ENCODE measurements at places on chromosomes 13 and 19.

DNA sequence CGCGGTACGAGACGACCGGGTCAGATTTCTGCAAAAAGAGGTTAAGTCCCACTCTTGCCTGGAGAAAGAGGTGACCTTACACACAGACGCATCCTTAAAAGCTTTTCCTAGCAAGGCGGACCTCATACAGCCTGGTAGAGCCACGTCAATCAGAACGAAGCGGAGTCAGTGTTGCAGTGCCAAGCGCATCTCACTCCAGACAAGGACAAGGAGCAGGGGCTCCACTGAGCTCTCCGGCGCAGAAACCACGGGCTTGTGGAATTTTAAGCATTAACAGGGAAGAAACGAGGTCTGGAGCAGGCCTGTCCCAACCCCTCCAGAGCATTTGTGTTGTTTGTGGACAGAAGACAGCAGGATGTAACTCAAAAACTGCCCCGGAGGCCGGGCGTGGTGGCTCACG lies 7.1 kb downstream of the EEF2 start:
- no peak for DNase-seq

DNA sequence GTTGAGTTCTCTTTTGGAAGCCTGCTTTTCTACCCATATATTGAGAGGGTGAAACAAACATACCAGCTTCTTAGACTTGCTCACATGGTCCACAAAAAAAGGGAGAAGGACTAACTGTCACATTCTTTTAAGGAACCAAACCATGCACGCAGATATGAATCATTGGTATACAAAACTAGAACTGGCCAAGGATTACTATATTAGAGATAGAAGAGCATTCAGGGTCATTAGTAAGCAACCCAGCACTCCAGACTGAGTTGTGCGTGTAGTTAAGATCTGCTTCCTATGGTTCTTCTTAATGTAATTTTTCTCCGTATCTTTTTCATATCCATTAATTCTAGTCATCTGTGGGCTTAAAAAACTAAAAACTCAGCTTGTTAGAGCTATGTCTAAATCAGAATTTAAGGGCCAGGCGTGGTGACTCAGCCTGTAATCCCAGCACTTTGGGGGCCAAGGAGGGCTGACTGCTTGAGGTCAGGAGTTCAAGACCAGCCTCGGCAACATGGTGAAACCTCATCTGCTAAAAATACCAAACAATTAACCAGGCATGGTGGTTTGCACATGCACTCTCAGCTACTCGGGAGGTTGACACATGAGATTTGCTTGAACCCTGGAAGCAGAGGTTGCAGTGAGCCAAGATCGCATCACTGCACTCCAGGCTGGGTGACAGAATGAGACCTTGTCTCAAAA lies 19.6 kb downstream of the ALG5 start:
- no peak for DNase-seq

- DNase-seq: no peak
Measured at GRCh38 chr19:51507192-51507591, 5.6 kb upstream of the SIGLEC12 start.

- no peak for DNase-seq
Measured at GRCh38 chr19:2392366-2392765, 32.3 kb downstream of the TMPRSS9 start.

GRCh38 chr19:16293118-16294091 lies 31.2 kb upstream of the KLF2 start:
- no peak for DNase-seq

GRCh38 chr19:8304841-8305621 lies 3.1 kb downstream of the CD320 start:
- no peak for DNase-seq

DNA sequence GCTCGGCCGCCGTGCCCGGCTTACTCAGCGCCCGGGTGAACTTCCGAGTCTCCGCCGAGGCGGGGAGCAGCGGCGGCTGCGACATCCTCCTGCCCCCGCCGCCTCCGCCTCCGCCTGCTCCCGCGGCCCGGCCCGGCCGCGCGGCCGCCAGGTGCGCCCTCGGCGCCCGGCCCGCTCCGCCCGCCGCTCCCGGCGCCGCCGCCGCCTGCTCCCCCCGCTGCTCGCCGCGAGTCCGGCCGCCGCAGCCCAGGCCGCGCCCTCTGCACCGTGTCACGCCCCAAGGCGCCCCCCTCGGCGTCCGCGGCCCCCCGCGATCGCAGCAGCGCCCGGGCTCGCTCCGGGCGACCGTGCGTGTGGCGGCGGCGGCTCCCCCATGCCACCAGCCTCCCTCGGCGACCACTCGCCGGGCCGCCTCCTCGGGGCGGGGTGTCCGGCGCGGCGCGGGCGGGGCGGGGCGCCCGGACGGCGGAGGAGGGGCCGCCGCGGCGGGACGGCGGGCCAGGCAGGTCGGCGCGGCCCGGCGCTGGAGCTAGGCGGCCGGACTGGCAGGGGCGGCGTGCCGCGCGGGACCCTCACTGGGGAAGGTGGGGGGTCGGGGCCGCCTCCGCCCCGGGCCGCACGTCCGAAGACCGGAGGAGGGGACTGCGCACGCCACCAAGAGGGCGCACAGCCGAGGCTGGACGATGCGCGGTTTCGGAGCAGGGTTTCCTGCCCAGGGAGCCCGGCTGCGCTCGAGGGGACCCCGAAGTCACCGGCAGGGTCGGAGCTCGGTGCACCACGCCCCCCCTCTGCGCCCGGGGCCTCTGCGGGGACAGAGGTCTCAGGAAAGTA lies 108.6 kb upstream of the DOCK9 start:
- DNase-seq: peak; percentile 90

DNA sequence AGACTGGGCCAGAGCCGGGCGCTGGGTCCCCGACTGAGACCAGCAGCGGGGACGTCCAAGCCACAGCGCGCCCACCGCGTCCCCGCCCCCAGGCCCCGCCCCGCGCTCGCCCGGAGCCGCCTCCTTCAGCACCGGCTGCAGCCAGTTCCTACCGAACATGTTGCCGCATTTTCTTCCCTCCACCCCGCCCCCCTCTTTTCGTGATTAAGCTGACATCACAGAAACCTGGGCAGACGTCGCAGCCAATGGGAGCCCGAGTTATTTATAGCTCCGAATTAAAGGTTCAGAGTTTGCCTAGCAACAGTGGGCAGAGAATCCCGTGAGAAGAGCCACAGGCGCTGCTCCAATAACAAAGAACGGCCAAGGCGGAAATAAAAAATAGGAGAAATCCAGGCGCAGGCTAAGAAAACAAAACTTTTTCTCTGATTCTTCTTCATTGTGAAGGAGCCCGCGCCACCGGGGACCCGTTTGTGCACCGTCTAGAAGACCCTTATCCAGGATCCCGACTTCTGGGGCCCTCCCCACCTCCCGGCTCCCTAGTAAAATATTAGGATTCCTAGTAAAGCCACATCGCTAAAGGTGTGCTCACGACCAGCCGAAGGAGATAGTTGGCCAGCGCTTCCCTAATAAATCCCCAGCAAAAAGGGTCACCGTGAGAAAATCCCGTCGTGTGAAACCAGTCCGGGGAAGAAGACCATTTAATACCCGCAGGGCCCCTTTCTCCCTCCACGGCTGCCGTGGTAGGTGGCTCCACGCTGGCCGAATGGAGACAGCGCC lies 61.7 kb downstream of the SERP2 start:
- peak; percentile 85 for DNase-seq

DNA sequence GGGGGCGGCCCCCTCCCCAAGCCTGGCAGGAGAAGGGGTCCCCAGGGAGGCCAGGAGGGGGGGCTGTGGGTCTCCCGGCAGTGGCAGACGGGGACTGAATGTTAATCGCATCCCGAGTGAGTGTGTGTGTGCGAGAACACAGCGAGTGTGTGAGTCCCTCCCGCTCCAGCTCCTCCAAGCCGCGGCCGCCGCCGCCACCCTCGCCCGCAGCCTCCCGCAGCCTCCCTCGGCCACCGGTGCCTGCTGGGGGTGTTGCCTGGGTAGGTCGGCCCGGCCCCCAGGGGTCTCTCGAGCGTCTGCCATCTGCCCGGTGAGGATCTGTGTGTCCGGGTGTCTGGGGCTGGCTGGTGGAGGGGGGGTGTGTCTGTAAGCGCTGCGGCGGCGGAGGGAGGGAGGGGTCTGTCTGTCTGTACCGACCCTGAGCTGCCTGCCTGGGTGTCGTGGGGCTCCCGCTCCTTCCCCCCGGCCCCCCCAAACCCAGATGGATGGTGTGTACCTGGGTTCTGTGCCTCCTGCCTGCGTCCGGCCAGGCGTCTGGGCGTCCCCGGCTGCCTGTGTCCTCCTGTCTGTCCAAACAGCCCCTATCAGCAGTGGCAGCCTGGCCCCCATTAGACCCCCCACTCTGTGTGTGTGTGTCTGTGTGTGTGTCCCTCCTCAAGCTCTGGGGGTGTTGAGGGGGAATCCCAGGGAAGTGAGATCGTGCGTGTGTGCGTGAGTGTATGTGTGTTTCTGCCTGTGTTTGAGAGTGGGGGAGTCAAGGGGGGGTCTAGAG lies at the start of gene GRIN2D:
TSS of gene GRIN2D (plus strand) at position 110 of the 772 bp plus-strand sequence. CDS start 4,725 bp downstream, outside the sequence.
- no peak for DNase-seq

DNA sequence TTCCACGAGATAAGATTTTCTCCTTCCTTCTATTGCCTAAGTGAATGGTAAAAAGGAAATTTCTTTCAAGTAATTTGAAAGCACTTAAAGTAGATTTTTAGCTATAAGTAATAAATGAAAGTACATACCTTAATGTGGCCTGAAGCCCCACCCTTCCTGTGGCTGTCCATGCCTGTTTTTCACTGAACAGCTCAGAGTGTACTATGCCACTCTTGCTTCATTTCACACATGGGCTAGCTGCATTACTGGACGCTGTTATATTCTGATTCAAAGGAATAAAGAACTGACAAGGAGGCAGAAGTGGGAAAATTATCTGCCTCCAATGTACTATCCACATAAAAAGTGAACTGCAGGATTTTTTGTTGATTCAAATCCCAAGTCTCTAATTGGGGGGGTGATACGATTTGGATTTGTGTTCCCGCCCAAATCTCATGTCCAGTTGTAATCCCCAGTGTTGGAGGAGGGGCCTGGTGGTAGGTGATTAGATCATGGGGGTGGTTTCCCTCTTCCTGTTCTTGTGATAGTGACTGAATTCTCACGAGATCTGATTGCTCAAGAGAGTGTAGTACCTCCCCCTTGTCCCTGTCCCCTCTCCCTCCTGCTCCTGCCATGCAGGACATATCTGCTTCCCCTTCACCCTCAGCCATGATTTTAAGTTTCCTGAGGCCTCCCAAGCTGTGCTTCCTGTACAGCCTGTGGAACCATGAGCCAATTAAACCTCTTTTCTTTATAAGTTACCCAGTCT lies 154.7 kb upstream of the SGCG start:
- no peak for DNase-seq

DNA sequence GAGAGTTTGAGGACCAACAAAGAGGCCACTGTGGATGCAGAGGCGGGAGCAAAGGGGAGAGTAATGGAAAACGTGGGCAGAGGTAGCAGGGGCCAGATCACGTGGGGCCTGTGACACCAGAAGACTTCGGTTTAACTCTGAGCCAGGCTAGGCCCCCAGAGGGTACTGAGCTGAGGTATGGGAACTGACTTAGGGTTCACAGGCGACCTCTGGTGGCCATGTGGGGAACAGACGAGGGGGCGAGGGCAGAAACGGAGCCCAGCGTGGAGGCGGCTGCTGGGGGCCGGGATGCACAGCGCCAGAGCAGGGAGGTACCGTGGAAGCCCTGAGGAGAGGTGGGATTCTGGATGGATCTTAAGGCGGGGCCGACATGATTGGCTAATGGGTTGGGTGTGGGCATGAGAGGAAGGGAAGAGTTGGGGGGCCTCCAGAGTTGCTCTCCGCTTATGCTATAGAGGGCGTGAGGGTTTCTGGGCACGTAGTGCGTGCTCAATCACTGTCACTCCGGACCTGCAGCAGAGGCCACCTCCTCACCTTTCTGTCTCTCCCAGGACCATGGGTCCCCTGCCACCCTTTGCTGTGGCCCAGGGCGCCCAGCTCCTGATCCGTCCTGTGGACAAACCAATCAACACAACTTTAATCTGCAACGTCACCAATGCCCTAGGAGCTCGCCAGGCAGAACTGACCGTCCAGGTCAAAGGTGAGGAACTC lies 13.7 kb downstream of the PVR start:
- peak; percentile 80 for DNase-seq

DNA sequence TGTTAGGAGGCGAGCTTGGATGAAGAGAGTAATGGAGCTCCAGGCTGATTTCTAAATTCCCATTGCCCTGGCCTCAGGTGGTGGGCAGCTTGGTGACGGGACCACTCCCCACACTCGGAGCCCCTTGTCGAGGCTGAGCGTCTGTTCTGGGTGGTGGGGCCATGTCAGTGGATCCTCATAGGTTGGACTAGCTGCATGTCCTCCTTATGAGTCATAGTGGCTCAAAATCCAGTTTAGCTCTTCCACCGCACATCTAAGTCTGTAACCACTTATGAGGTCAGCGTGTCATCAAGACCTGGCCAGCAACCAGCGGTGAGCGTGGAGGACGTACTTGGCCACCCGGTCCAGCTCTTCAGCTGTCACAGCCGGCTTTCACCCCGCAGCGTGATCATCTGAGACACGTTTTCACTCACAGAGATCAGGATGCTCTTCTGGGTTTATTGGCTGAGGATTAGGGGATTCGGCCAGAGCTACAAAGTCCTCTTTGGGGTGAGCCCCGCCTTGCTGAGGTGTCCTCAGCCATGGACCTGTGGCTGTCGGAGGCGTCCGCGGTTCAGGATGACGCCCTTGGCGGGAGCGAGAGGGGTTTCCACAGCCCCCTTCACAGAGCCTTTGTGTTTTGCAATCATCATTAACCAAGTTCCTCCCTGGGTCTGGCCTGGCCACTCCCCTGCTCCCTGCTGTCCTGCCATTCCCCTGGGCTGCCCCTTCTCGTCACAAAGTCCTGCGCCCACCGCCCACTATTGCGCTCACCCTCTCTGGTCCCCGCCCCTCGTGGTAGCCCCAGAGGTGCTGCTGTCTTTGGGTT lies 41.9 kb downstream of the ADPRHL1 start:
- no peak for DNase-seq

- DNase-seq: no peak
Measured at GRCh38 chr19:35868823-35869326, 501 bp downstream of the APLP1 start.

All from GM20000 (cell line).